Large intestine (tissue), 12 donors: ENCODE measurements at places on chromosomes 7 and 10. TPM values are rescaled to one million over a fixed set of nuclear protein-coding genes. Genes with fewer than 3 reads are reported as not detected.

DNA sequence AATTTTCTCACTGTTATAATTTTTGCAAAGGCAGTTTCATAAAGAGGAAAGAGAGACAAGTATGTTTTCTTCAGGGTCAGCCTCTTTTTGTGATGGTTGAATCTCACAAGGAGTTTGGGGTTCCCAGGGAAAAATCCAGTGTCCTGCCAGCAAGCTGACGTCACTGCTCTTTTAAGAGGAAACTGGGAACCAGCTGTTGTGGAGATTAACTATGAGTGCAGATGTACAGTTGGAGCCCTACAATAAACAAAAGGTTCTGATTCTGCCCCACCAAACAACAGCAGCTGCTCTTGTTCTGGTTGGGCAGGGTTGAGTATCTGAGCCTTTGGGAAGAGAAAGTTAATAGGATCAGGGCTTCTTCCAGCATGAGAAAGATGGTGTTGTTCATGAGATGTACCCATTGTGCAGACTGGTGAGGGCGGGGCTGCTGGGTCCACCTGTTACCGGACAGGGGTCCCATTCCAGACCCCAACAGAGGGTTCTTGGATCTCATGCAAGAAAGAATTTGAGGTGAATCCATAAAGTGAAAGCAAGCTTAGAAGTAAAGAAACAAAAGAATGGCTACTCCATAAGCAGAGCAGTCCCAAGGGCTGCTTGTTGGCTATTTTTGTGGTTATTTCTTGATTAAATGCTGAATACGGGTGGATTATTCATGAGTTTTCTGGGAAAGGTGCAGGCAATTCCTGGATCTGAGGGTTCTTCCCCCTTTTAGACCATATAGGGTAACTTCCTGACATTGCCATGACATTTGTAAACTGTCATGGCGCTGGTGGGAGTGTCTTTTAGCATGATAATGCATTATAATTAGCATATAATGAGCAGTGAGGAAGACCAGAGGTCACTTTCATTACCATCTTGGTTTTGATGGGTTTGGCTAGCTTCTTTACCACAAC is 12.5 kb downstream of the PRF1 start:
- peak; percentile 62 for DNase-seq

STYXL1 gene
- 55.1 TPM for polyA plus RNA-seq

ZCCHC24 gene
- polyA plus RNA-seq: 23.8 TPM

- no peak for DNase-seq
Measured at GRCh38 chr7:140348161-140348849, 50.0 kb downstream of the SLC37A3 start.

DNA sequence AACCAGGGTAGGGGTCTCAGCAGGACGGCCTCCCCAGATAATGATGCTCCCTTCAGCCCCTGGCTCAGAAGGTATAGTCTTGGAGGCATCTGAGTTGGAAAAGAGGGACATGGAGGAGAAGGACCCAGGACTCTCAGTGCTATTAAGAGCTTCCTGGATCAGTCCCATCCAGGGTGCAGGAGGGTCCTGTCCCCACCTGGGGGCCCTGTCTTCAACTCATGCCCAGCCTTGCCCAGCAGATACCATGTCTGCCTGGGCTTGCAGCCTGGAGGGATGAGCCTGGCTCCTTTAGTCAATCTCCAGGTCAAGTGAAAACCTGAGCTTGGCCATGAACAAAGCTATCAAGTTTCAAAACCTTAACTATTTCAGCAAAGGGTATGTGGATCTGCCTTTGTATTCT is 67.6 kb downstream of the PRTFDC1 start:
- no peak for DNase-seq

DNA sequence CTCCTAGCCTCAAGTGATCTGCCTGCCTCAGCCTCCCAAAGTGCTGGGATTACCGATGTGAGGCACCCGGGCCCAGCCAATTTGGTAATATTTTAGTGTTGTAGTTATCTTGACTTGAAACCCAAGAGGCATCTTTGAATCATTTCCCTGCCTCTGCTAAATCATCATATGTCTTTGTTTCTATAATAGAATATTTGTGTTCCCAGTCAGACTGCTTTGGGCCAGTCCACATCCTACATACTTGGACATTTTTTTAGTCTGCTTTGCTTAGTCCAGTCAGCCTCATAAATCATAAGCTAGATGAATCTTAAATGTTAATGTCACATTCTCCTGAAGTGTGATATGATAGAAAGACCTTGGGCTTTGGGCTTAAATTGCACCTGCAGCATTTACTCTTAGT is 5.9 kb downstream of the STAM start:
- no peak for DNase-seq

DNA sequence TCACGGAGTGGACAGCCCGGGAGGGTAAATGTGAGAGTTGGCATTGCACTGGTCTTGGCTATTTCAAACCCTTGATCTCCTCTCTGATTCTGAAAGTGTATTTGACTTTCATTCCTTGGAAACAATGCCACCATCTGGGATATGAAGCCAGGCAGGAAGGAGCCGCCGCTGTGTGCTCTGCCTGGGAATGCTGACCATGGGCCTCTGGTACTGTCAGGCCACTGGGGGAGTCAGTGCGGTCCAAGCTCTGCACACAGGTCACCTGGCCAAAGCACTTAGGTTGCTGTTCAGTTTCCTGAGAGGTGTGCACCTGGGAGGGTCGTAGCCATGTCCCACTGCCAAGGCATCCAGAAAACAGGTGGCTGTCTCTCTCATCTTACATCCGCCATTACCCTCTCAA is 68.5 kb upstream of the SHH start:
- no peak for DNase-seq

- DNase-seq: no peak
Measured at GRCh38 chr7:151207804-151208203, 2.5 kb downstream of the H2BK1 start.

CPA5 gene
- 0.15 TPM for polyA plus RNA-seq

GRCh38 chr10:30774261-30774660 is 144.7 kb upstream of the LYZL2 start:
- no peak for DNase-seq

GRCh38 chr10:35335133-35336083 is 901 bp upstream of the CCNY start:
- DNase-seq: no peak

DNA sequence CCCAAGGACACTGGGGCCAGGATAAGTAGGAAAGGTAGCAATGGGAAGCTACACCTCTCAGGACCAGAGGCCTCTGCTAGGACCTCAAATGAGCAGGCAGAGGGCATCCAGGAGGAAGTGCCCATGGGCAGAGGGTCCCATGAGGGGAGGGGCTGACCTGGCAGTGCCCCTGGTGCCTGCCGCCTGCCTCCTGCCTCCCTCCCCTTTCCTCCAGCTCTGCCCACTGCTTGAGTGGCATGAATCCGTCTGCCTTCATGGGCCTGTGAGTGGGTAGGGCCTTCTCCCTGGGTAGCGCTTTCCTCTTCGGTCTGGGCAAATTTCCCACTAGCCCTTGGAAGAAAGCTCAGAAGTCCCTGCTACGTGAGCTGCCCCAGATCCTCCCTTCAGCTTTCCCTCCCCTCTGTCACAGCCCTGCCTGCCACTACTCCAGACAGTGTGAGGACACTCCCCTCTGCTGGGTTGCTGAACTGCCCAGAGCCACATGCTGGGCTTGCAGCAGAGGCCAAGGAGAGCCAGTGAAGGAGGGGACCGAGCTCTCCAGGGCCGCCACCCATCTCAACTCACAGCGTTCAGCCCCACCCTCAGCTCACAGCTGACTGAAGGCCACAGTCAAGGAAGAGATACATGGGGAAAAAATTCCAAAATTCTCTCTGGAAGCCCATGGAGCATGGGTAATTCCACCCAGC is 141.4 kb downstream of the ARHGAP22 start:
- peak; percentile 35 for DNase-seq

DNA sequence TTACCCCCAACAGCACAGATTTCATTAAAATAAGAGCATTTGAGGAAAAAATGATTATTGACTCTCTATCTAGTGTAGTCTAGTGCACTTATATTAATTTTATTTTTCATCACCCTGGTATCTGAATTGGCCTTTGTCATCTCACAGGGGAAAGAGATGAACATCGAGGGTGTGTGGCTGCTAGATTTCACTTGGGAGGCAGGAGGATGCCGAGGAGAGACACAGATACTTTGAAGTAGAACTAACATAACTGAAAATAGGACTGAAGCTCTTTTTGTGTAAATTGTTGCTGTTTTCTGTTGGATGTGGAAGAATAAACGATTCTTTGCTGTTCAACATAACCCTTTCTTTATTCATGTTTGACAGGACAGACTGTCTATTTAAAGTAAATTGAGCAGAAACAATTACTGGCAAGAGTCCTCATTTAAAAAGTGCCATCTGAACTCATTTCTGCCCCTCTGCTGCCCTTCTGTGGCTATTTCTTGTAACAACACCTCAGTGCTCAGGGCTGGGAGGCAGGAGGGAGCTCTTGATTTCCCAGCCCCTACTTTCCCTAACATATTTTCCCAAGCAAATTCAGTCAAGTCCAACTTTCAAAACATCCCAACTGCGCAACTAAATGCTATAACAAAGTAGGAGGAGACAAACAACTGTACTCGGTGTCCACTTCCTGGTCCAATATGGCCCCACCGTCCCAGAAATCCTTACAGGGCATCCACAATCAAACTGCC is 15.6 kb downstream of the LYZL1 start:
- peak; percentile 54 for DNase-seq

HSPA12A gene
- polyA plus RNA-seq: 9.2 TPM

HDAC9 gene
- 6.2 TPM for polyA plus RNA-seq

AGBL3 gene
- 4.4 TPM for polyA plus RNA-seq

GRCh38 chr10:47358457-47358856 is 10.3 kb downstream of the RBP3 start:
- no peak for DNase-seq

GRCh38 chr7:55252386-55252785 is 112.8 kb upstream of the LANCL2 start:
- DNase-seq: peak; percentile 45

- DNase-seq: no peak
Measured at GRCh38 chr10:14476641-14477407, 146.1 kb upstream of the FRMD4A start.

DNA sequence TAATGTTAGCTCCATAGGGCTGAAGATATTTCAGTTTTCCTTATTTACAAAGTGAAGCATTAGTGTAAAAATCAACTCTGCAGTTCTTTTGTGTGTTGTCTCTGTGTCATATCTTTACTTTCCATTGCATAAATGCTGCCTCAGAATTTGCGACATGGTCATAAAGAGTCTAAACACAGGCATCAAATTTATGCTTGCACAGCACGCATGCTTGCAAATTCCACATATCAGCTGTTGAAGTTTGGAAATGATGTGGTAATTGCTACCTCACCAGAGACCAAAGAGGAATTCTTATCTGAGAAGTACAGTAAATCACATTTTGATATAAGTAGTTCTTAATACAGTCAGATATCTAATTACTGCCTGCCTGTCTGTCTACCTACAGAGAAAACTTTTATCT is 348.2 kb upstream of the GRM3 start:
- no peak for DNase-seq

DNA sequence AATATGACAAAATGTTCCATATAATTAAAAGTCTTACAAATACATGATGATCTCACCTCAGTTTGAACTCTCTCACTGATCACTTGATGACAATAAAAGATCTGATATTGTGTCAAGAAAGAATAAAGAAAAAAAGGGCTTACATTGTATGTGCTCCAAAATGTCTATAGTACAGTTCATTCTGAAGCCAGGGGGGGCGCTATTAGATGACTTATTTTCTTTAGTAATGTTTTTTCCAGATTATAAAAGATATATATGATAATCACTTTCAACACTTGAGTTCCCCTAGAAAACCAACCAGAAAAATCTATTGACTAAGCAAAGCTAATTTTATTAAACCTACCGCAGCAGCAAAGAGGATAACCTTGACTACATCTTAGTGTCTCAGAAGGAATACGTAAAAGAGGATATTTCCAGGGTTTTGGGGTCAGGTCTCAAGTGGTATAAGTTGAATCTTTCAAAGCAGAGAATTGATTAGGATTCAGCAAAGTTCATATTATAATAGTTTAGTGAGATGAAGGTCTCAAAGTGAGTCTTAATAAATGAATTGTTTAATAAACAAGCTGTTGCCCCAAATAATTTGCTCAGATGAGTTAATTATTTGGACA is 55.8 kb downstream of the PTN start:
- no peak for DNase-seq

ZEB1 gene
- polyA plus RNA-seq: 25.1 TPM

- no peak for DNase-seq
Measured at GRCh38 chr10:53687800-53688199, 915.2 kb upstream of the MBL2 start.

NAT16 gene
- polyA plus RNA-seq: 0.21 TPM

BRAF gene
- 25.7 TPM for polyA plus RNA-seq

DNA sequence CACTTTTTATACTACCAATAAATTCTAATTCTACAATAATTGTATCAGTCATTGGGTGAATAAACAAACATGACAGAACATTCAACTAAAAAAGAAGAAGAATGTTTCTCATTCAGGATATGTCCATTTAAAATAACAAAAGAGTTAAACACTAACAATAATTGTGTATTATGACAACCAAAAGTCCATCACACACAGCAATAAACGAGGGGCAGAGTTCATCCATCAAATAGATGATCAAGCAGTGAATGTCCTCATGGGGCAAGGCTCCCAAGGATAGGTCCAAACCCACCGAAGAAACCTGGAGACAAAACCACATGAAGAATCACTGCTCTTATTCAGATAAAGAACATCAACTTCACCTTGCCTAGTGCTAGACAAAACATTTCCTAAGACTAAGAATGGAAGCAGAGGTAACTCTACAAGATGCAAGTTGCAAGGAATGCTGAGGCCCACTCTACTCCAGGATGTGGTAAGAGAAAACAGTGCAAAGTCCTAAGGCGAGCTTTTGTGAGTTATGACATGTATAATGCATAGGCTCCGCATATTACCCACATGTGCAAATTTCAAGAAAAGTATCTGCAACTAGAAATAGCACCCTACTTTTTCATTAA is 115.1 kb downstream of the PARD3 start:
- DNase-seq: peak; percentile 69

OR6V1 gene
- not detected for polyA plus RNA-seq

- no peak for DNase-seq
Measured at GRCh38 chr10:58919927-58920654, 256.4 kb upstream of the PHYHIPL start.

GRCh38 chr7:84847790-84848189 is 339.1 kb downstream of the SEMA3D start:
- DNase-seq: no peak

- no peak for DNase-seq
Measured at GRCh38 chr10:59016043-59016442, 160.4 kb upstream of the PHYHIPL start.

CFAP70 gene
- 5.3 TPM for polyA plus RNA-seq

DNA sequence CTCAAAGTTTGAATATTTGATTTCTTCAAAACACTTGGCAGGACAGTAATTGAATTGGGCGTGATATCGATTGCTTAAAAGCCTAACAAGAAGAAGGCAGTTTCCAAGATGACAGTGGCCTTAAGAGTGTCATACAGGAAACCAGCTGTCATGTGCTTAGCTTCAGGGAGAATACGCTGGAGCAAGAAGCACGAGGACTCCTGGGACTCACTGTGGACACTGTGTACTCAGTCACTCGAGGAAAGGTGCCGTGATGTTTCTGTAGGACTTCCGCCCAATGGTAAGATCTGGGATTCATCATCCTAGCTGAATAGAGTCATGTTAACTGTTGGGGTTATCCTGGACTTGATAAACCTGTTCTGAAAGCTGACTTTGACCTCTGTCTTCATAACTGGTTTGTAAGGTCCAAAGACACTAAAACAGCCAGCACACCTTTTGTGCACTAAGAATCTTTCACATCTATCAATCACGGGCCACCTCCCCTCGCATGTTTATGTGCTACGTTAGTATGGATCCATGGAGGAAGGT is 113.5 kb downstream of the CELF2 start:
- DNase-seq: peak; percentile 96

GRCh38 chr10:98489561-98490481 is 43.1 kb upstream of the HPS1 start:
- no peak for DNase-seq

- DNase-seq: no peak
Measured at GRCh38 chr10:70502406-70502805, 23.8 kb downstream of the PALD1 start.
